ENCODE measurements at places on chromosomes 13 and 19.

GRCh38 chr13:109130093-109130835 lies 500.9 kb downstream of the MYO16 start:
- DNase-seq, result no peak

DNA sequence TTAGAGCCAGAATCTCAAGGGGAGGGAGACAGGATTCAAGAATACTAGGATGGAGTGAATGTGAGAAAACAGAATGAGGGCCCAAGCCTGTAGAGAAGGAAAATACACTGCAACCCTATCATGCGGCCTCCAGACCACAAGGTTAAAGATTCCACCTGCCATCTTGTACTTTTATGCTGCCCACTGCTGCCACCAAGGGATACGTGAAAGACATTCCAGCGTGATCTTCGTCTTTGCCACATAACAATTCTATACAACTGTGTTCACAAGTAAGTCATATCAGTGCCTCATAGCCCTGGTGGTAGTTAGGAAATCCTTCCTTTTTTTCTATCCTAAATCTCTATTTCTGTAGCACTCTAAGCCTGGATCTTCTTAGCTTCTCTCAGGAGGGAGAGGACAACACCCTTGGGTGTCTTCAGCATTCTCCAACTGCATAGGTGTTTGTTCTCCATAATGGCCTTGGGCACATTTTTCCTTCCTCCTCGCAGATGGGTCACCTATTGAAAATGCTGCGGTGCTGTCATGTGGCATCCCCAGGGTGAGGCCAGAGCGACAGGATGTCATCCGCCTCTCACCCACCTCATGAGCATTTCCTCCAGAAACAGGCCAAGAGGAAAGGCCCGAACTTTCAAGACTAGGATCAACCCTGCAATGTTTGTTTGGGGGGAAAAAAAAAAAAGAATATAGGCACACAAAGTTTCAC lies 13.6 kb downstream of the TPT1 start:
- no peak for DNase-seq

DNA sequence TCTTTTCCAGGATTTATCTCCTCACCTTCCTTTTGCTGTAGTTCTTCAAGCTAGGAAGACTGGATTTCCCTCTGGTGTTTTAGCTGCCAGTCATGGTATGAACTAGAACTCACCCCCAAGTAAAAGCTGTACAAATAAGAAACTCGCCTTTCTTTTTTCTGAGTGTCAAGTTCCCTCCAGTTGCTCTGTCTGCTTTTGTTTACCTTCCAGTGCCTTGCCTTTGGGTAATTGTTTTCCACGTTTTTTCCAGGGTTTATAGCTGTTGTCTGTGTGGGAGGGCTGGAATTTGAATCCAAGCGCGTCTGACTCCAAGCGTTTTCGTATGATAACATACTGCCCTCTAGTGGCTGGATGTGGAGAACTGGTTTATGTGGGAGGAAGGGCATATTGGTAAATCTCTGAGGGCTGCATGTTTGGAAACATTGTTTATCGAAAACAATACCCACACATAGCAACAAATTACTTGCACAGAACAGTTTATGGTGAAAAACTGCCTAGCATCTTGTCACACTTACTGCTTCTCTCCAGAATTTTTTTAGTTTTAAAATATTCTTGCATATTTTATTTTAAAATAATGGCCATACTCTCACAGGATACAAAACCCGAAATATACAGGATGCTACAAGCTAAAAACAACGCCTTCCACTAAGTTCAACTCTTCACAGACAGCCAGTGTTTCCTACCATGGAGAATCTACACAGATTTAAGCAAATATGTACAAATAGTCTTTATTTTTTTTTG lies 19.2 kb downstream of the RCN3 start:
- no peak for DNase-seq

DNA sequence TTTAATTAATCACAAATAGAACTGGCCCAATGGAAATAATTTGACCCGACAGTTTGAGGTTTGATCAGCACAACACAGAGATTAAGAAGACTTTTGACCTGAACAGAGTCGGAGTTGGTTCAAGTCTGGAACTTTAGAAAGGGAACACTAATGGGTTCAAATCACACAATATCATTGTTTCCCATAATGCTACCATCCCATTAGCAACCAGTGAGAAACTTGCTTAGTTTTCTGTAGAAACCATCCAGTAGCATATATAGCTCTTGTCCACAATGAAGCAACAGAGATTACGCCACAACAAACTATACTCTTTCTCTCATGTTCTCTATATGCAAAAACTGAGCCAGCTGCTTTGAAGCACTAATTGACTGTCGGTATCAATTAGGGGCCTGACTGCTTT lies 376.9 kb upstream of the SPRY2 start:
- DNase-seq, result no peak

DNA sequence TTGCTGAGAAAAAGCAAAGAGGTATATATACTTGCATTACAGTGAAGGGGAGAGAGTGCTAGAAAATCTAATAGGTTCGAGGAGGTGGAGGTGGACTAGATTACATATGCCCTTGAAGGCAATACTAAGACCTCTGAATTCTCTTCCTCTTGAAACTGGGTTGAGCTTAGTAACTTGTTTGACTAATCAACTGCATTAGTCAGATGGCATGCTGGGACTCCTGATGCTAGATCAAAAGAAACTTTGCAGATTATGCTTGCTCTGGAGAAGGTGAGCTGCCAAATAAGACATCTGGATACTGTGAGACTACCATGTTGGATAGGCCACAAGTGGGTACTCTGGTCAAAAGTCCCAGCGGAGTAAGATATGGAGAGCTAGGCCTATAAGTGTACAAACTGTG lies 331.3 kb downstream of the KLF5 start:
- no peak for DNase-seq

DNA sequence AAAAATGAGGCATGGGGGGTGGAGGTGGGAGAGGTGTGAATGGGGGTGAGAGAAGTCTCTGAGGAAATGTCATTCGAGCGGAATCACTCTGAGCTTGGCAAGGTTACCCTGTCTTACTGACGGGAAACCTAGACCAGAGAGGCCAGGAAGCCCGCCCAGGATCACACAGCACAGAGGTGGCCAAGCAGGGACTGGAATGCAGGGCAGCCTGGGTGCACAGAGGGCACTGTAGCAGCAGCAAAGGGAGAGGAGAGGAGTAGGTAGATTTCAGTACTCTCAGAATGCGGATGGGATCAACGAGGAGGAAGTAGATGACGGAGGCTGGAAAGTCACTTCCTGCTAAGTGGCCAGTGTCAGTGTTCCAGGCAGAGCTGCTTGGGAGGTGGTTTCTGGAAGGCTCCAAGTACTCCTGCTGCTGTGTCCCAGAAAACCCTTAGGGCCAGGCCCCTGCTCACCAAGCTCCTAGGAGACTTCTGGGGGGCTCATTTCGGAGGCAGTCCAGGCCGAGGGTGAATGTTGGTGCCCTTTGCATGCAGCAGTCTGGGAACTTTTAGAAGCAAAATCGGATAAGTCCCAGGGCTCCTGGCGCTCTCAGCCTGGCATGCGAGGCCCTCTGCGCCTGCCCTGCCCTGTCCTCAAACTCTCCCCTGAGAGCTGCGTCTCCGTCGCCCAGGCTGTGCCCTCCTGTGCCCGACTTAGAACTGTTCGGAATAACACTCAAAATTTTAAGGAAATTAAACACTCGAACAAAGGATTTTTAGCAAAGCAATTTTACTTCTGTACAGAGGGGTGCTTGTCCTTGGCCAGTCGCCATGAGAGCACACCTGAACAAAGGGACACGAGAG lies 33.5 kb downstream of the DNM2 start:
- no peak for DNase-seq

- no peak for DNase-seq
Measured at GRCh38 chr13:84567848-84568247, 685.6 kb upstream of the SLITRK1 start.

GRCh38 chr19:6730153-6730804 lies 7.1 kb downstream of the GPR108 start:
- no peak for DNase-seq

DNA sequence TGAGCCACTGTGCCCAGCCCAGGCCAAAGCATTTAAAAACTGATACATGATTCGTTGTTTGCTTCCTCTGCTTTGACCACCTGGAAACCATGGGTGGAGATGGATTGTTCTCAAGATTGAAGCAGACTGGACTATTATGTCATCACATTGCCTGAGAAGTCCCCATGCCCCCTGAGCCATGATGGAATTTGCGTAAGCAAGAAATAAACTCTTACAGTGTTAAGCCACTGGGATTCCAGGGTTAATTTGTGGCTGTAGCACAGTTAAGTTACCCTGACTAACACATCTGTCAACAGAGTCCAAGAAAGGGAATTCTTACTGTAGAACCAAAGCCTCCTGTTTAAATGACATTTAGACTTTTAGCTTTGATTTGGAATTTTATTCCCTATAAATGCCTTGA lies 19.4 kb upstream of the DHRS12 start:
- no peak for DNase-seq

DNA sequence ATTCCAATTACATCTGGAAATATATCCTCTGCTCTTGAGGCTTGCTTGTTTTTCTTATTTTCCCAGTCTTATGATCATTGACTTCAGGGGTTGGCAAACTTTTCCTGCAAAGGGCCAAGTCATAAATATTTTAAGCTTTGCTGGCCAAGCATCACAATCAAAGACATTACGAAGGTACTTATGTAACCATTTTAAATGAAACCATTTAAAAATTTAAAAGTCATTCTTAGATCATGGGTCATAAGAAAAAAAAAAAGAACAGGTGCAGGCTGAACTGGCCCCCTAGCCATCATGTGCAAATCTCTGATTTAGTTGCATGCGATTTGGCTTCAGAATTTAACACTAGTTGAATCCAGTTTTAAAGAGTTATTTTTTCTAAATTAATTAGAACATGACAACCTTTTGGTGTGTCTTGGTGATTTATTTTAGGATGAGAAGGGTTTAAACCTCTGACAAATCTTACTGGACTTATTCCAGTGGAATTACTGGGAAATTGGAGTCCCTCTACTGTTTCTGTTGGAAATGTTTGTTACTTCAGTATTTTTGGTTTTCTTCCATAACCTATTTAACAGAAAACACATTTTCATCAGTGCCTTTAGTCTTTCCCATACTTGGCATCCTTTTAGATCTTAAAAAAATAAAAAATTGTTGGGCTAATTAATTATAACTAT lies 148.1 kb downstream of the NHLRC3 start:
- no peak for DNase-seq

All from stimulated activated CD4-positive, alpha-beta T cell treated with anti-CD3 and anti-CD28 coated beads, Interleukin-15, amount 100 ng/mL, for 1 hour (primary cell).